ENCODE measurements at places on chromosomes 12 and 14.

DNA sequence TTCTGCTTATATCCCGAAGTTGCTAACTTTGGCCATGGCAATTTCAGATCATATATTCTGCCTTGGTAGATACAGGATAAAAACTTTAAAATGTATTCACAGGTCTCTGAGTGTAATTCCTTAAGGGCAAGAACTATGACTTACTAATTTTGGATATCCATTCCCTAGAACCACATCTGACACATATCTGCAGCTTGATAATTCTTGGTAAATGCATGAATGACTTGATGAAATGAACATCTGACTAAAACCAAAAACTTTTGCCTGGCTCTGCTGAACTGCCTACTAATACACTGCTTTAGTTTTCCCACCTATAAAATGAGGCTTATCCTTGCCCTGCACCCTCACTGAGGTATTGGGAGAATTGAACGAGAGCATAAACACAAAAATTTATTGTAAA lies 32.2 kb downstream of the SLC25A21 start:
- no peak for DNase-seq

DNA sequence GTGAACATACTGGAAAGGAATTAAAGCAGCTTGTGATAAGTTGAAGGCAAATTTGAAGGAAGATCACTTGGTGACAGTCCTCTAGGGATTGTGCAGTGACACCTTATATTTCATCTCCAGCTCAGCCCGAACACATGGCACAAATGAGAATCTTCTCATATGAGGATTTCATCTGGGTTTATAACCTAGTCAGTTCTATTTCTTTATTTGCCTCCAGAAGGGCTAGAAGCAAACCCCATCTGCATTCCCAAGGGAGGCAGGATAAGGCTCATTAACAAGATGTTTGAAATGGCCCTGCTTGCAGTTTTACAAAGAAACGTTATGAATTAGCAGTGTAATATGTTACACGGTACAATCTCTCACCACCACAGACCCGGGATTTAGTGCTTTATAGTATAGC lies 90.7 kb upstream of the KRR1 start:
- no peak for DNase-seq

DNA sequence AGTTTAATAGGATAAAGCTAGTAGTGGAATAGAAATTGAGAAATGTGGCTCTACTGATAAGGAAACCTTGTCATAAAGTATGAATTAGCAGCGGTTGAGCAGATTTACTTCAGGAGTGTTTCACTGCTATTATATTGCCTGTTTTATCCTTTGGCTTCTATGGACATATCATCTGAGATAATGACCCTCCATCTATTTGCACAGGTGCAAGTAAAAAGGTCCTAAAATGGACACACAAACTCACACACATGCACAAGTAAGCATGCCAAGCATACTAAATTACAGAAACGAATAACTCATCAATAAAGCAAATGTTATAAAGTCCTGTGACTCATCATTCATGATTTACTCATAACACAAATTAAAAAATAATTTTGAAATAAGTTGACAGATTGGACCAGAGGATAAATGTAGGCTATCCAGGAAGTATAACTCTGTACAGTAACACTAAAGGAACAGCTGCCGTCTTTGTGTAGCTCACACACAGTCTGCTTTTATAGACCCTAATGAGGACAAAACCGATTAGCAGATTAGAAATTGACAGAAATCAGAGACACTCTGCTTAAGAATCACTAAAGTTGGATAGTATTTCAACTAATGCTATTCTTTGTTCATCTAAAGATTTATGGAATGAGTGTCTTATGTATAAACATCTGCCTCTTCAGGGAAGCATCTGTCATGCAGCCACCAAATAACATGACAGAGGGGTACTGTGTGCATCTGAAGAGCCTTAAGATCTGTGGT lies 73.9 kb downstream of the SYT1 start:
- no peak for DNase-seq

DNA sequence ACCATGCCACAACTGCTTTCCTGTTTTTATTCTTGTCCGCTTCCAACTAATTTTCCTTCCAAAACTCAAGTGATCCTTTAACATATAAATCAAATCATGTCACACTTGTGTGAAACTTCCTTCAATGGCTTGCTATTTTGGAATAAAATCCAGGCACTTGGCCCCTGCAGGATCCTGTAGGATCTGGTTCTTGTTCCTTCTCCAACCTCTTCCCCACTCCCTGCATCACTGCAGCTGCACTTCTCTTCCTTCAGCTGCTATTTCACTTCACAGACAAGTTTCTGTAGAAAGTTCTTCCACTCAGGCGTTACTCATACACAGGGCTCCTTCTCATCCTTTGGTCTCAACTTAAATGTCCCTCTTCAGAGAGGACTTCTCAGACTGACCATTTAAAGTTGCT lies 239.7 kb upstream of the BTG1 start:
- no peak for DNase-seq

DNA sequence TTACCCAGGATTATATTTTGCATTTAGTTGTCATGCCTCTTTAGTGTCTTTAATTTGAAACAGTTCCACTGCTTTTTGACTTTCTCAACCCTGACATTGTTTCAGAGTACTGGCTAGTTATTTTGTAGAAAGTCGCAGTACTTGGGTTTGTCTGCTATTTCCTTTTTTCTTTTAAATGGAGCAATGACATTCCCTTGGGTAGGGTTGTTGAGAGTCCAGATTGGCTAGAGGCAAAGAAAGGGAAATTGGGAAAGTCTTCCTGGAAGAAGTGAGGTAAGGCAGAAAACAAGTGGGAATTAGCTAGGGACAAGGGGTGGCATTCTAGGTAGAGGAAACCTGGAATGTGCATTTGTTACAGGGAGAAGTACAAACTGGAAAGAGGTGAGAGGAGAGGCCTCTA lies 245.9 kb downstream of the EMP1 start:
- DNase-seq: no peak

- DNase-seq: no peak
Observed at GRCh38 chr14:91372671-91373495, 44.7 kb downstream of the CCDC88C start.

- DNase-seq: no peak
Observed at GRCh38 chr12:46773586-46774321, 52.0 kb downstream of the SLC38A4 start.

GRCh38 chr14:95452176-95452892 lies 64.1 kb downstream of the SYNE3 start:
- no peak for DNase-seq

DNA sequence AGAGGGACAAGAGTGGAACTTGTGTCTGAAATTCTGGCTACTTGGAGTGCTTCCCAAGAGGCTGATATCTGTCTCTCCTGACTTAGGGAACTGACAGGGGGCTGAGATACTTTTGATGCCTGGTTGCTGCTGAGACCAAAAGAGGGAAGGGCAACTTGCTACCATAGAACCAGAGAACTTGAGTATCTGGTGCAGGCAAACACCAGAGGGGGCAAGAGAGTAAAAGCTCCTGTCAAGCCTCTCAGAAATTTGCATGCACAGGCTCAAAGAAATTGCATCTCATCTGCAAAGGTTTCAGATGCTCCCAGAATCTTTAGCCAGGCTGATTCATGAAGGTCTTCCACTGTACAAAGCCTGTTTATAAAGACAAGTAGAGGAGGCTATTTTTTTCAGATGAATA lies 391.3 kb upstream of the FOXG1 start:
- DNase-seq: no peak

GRCh38 chr12:68042212-68042699 lies 53.0 kb downstream of the IFNG-AS1 start:
- DNase-seq: no peak

DNA sequence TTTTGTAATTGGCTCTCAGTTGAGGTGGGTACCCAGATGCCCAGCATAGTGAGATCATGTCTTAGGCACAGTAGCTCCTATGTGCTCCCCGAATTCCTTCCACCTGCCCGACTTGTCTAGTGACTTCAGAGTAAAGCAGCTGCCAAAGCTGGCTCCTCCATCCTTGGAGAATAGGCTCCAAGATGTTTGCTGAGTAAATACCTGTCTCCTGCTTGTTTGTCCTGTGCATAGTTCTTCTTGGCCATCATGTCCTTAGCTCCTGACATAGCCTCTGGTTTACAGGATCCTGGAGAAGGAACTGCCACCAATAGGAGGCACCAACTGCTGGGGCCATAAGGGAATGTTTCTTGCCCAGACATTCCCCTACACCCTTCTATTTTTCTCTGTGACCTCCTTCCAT lies 52.6 kb upstream of the CISTR start:
- no peak for DNase-seq

DNA sequence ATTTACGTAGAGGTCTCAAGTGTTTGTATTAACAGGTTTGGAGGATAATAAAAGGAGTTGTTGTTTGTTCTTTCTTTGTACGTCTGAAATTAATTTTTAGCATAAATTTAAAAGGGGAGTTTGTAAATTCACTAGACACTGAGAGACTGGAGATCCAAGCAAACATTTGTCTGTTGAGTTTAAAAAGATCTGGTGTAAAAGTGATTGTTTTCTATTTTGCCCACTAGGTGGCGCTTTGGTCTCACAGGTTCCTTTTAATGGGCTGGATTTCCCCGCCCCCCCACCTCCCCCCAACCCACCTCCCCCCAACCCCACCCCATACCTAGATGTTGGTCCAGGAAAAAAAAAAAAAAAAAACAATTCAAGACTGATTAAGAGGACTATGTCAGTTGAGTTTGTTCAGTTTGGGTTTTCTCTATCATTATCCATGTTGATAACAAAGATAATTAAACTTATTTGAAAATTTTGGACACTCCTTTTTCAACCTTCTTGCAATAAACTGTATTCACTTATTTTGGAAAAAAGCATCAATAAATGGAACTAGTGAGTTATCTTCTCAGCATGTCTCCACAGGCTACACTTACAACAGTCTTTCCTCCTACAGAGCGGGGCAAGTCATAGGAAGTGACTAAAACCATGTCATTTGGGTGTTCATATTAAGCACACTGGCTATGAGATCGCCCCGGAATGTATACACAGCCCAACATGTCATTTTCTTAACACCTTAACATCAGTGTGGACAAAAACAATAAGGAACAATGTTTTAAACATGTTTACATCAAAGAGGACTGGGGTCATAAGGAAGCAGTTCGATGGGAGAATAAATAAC lies 841.1 kb downstream of the NRXN3 start:
- DNase-seq: no peak
